Heart right ventricle (tissue), 16 donors: ENCODE measurements at places on chromosomes 12 and 14.

DNA sequence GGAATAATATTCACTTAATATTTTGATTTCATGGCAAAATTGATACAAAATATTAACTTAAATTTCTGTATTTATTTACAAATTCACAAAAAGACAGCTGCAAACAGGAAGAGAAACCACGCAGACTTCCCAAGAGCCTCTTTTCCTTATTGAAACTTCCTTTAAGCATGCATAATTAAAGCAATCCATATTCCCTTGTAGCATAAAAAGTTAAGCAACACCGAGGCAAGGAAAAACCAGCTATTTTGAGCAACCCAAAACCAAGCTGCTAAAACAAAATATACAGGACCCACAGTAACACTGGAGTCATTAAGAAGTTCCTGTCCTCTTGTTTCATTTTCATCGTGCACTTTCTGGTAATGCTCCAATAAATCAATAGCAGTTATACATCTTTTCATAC lies 58.0 kb downstream of the EEA1 start:
- peaks cover 5% of the 10 kb centered on the region for H3K36me3 ChIP-seq
- H3K27me3 ChIP-seq: no peaks in the 10 kb centered on the region
- peaks cover 23% of the 10 kb centered on the region for H3K4me1 ChIP-seq
- no peak for DNase-seq

GRCh38 chr12:89960011-89960507 lies 251.4 kb upstream of the ATP2B1 start:
- no peak for DNase-seq
- no peaks in the 10 kb centered on the region for H3K36me3 ChIP-seq
- H3K4me3 ChIP-seq: no peak overlapping the region
- no peaks in the 10 kb centered on the region for H3K27me3 ChIP-seq

- DNase-seq: no peak
- peak overlapping the region; percentile 49 for H3K4me3 ChIP-seq
- peaks cover 69% of the 10 kb centered on the region for H3K27me3 ChIP-seq
- H3K36me3 ChIP-seq: no peaks in the 10 kb centered on the region
- H3K27ac ChIP-seq: peak overlapping the region; percentile 7
- peaks cover 40% of the 10 kb centered on the region for H3K4me1 ChIP-seq
Measured at GRCh38 chr14:73239393-73240241, 2.3 kb downstream of the PAPLN start.

- no peak for DNase-seq
- no peak overlapping the region for H3K27ac ChIP-seq
- H3K36me3 ChIP-seq: no peaks in the 10 kb centered on the region
- H3K4me3 ChIP-seq: no peak overlapping the region
- no peaks in the 10 kb centered on the region for H3K4me1 ChIP-seq
- no peaks in the 10 kb centered on the region for H3K27me3 ChIP-seq
Measured at GRCh38 chr14:43894534-43894933, 612.5 kb downstream of the FSCB start.

DNA sequence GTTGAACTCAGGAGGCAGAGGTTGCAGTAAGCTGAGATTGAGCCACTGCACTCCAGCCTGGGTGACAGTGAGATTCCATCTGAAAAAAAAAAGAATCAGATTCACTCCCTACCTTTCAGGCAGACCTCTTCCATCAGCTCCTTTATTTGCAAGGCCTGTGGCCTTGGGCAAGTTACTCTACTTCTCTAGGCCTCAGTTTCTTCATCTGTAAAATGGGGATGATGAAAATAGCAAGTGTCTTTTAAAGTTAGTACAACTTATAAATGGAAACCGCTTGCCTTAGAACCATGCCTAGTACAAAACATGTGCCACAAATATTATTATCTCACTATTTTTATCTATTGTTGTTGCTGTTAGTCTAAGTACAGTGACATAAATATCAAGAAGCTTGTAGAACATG lies 84.3 kb downstream of the STAB2 start:
- no peaks in the 10 kb centered on the region for H3K36me3 ChIP-seq
- no peaks in the 10 kb centered on the region for H3K27me3 ChIP-seq
- H3K27ac ChIP-seq: no peak overlapping the region
